ENCODE measurements at places on chromosomes 2 and 18.

DNA sequence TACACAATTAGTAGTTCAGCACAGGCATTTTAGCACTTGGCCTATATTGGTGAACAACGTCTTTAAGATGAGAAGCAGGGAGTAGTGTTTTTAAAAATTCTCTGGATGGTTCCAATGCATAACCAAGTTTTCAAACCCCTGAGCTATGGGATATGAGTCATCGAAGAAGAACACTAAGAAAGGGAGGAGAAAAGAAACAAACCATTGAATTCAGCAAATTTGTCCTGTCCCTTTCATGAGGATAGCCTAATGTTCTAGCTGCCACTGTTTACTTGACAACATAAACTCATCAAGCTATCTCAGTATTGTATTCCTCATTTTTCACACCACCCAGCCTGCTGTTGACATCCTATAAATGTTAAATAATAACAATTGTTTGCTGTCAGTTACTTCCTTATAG is 158.0 kb downstream of the BARD1 start:
- no peak for DNase-seq

- peak; percentile 89 for DNase-seq
These were observed 34.3 kb upstream of the PPP1CB start for GRCh38 chr2:28717339-28717758.

DNA sequence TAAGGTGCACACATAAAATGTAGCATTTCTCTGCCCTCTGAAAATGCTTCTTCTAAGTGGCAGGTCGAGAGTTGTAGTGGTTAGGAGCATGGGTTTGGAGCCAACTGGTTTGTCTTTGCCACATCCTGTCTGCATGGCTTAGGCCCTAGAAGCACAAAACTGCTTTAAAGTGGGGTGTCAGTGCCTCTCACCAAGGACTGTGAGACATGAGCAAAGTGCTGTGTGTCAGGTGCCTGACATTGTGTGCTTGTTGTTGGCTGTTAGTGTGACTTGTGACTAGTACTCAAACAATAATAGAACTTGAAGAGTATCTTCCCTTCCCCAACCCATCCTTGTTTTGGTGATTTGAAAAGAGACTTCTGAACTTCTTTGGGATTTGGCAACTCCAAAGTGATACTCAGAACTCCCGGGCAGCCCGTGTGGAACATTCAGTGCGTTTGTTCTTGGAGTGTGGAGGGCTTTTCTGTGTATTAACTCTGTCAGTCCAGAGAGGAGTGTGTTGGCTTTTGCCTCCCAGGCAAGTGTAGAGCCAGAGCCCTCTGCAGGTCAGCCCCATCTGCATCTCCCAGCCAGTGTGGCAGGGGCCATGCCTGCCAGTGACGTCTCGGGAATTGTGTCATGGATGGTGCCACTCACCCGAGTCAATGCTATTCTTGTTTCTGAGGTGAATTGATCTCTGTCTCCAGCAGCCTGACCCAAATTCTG is 5.0 kb downstream of the MGAT5 start:
- no peak for DNase-seq

GRCh38 chr2:216737676-216738075 is 42.3 kb upstream of the IGFBP5 start:
- DNase-seq = no peak

DNA sequence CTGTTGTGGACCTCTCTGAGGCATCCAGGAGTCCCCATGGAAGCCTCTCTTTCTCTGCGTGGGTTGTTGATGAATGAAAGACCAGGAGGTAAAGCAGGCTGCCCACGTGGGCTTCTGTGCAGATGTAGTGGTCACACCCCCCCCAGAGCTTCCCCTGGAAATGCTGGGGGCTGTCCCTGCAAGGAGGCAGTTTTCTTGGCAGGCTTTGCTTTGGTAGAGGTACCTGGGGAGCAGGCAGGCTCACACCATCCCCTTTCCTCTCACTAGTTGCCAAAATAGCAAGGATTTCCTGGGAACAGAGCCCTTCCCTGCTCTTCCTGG is 97.6 kb upstream of the MAP3K20 start:
- DNase-seq = no peak

DNA sequence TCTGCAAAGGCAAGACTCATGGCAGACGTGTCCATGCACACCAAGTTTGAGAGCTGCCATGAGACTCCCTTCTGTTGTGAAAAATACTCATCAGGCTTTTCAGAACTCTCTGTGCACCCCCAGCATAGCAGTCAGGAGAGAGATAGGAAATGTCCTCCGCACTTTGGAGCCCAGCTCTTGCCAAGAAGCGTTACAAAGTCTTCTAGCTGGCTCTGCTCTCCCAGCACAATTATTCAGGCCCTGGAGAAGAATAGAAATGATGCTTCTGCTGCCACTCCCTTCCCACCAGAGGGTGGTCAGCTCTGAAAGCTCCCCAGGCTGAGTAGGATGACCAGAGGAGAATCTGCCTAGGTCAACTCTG is 594.4 kb upstream of the ID2 start:
- DNase-seq = no peak

DNA sequence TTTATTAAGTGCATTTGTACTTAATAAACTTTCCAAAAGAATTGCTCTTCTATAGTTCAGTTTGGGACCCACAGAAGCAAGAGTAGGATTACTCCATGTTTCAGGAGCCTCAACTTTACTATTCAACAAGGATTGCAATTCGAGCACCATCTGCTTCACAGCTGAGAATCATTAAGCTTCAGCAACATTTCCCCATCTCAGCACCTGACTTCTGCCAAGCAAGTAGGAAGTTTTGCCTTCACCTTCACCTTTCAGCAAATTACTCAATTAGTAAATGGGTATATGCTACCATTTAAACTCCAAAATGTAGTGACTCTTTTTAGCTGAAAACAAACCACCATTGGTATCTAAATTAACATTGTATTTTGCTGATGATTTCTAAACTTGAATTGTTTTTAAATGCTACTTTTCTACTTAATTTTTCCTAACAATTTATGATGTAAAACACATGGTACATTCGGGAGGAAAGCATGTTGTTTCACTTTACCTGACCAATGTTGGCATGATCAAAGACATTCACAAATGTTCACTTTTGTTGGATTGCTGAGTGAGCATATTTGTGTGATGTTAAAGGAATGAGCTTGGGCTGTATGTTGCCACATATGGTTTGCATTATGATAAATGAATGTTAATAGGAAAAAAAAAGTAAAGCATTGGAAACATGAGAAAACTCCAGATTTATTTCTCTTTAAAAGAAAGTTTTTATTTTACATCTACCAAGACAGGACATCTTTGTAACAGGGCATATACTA is 159.2 kb downstream of the GULP1 start:
- DNase-seq = no peak

GRCh38 chr2:54366487-54367280 is 89.4 kb upstream of the SPTBN1 start:
- DNase-seq = no peak

- no peak for DNase-seq
These were observed 46.2 kb downstream of the FAM168B start for GRCh38 chr2:131046918-131047652.

GRCh38 chr2:2641541-2642410 is 310.7 kb upstream of the MYT1L start:
- DNase-seq = peak; percentile 72

DNA sequence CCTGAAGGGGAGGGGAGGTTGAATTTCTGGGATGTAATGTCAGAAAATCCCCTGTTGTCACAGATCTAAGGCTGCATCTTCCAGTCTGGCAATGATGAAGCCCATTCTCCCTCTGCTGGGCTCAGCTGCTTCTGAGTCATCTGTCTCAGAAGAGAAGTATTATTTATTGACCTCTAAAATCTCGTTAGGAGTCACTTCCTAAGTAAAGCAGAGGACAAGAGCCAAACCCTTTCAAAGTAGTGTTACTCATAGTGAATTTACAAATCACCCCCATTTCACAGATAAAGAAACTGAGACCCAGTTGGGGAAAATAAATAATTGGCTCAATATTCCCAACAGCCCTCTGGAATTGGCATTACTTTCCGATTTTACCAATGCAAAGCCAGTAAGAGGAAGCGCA is 167.3 kb upstream of the SKOR2 start:
- DNase-seq = peak; percentile 58

- no peak for DNase-seq
These were observed 325.6 kb downstream of the TXNL1 start for GRCh38 chr18:56312551-56313335.

DNA sequence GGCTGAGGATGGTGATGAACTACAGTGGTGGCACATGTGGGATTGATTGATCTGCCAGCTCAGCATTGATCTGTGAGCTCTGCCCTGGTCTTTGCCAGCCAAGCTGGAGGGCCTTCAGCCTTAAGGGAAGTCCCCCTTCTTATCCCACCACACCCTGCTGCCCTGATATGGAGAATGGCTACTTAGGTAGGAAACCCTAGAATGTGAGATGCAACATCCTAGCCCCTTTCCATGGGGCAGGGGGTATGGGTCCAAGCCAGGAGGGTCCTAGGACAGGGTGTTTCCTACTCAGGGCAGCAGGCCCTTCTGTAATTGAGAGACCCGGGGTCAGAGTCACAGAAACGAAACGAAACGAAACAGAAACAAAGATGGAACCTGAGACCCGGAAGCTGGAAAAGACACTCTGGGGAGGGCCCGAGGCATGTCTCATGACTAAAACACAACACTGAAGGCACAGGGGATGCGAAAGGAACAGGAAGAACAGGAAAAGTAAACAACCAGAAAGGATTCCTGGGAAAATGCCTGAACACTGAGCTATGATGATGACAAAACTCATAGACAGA is 16.9 kb upstream of the SULT1C2 start:
- peak; percentile 87 for DNase-seq

DNA sequence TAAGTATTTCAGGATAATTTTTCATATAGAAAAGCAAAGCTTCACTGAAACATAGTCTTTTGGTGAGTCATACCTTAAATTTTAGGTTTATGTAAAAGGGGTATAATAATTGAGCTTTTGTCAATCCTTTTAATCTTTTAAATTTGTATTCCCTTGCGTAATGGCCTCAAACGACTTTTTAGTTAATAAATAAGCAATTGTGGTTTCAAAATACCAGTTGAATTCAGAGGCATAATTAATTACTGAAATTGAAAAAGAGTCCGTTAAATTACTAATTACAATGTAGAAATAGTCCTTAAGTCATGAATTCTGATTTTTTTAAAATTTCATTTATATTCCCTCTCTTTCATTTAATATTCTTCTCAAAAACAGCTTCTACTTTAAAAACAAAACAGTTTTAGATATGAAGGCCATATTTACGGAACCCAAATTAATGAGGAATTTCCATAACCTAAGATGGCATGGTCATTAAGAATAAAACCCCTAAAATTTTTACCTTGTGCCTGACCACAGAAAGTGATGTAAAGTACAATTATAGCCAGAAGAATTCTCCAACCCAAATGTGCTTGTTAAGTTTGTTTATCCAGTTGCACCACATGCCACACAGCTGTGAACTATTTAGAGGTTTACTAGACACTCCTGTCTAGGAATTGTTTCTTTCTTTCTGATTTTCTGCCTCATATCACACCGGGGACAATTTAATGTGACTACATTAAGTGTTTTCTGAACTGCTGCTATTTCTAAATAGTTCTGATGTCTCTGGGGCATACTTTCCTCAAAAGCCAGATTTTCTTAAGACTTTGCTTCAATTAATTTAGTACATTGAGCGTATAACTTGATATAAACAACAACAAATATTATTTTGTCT is 60.7 kb upstream of the ITGA4 start:
- no peak for DNase-seq

GRCh38 chr2:26590980-26591618 is 50.1 kb downstream of the CIB4 start:
- DNase-seq = no peak

GRCh38 chr2:142285480-142285879 is 154.7 kb upstream of the LRP1B start:
- DNase-seq = no peak

GRCh38 chr18:58947136-58947732 is 82.6 kb downstream of the ZNF532 start:
- no peak for DNase-seq

GRCh38 chr2:126831234-126832005 is 67.3 kb upstream of the TEX51 start:
- DNase-seq = peak; percentile 72

GRCh38 chr2:100852447-100852846 is 32.5 kb downstream of the NPAS2 start:
- DNase-seq = no peak

- no peak for DNase-seq
These were observed 70.0 kb downstream of the DPP4 start for GRCh38 chr2:162004031-162004430.

- no peak for DNase-seq
These were observed 98.9 kb downstream of the CYRIA start for GRCh38 chr2:16566701-16567100.

- peak; percentile 33 for DNase-seq
These were observed 41.0 kb downstream of the CDKL4 start for GRCh38 chr2:39202639-39203369.

GRCh38 chr2:150047620-150048222 is 439.7 kb downstream of the RND3 start:
- DNase-seq = no peak

- no peak for DNase-seq
These were observed 285.5 kb upstream of the NETO1 start for GRCh38 chr18:73153271-73153670.

DNA sequence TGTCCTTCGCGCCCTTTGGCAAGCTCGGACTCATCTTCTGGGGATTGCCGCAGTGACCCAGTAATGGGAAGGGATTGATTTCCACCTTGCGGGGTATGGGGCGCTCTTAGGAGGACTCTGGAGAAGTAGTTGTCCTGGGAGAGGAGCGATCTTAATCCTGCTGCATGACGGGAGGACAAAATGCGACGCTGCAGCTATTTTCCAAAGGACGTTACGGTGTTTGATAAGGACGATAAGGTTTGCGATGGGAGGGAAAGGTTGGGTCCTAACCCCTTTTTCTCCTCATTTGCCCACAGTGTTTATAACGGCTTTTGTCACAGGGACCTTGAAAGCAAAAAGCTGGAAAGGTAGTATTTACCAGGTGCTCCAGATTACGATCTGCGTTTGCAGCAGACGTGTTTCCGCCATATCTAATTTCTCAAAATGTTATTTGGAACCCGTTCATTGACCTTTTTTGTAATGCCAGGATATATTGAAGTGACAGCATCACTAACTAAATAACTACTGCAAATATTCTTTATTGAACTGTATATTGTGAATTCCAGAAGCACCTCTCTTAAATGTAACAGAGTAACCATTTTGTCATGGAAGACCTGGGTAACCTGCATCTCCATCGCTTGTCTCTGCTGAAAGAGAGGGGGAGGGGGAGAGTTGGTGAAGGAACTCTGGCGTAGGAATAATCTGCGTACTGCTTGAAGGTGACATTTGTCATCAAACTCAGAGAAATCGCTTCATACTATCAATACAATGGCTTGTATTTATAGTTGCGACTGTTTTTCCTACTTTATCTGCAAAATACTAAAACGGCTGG is 590 bp downstream of the MDH1 start:
- no peak for DNase-seq

DNA sequence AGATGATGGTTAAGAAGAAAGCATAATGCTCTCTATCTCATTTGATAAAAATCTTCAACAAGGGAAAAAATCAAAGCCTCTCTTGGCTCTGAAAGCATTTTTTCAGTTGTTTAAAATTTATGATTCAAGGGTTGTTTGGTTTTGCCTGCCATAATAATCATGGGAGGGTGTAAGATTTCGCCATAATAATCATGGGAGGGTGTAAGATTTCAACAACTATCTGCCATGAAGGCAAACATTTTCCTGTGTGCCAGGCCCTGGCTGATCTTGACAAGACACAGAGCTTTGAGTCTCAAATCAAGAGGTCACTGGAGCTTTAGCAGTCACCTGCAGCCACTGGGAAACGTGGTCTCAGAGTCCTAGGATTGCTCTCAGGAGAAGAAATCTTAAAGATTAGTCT is 175.1 kb upstream of the PIEZO2 start:
- peak; percentile 44 for DNase-seq

- DNase-seq = no peak
These were observed 82.3 kb upstream of the FAM98A start for GRCh38 chr2:33681364-33681757.

GRCh38 chr2:226215902-226216503 is 583.6 kb downstream of the IRS1 start:
- DNase-seq = peak; percentile 79
